ENCODE measurements at places on chromosomes 2 and 18.

- no peak for DNase-seq
Measured at GRCh38 chr2:134193006-134193405, 60.9 kb upstream of the MGAT5 start.

- DNase-seq: no peak
Measured at GRCh38 chr2:148209603-148210002, 188.7 kb downstream of the MBD5 start.

GRCh38 chr18:26422472-26423162 lies 125.7 kb downstream of the KCTD1 start:
- DNase-seq: no peak

DNA sequence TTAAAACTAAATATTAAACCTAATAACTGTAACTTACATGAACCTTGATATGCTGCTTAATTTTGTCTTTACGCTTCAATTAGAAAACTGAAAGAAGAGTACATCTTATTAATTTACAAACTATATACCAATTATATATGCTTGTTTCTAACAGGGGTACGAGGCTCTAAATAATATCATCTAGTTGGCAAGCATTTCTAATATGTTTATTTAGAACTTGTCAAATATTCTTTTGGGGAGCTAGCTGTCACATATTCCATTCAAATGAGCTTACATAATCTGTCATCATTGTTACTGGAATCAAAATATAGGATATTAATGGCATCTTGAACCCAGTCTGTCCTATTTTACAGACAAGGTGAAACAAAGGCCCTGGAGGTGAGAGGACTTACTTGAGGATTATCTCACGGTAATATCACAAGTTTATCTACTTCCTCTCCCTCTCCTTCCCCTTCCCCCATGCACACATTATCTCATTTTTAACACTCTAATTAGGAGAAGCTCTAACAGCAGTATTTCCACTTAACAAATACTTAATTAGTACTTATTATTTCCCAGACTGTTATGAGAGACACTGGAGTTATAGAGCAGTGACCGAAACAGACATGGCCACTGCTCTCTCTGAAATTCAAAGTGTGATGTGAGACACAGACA lies 3.5 kb downstream of the PRKD3 start:
- DNase-seq: no peak

DNA sequence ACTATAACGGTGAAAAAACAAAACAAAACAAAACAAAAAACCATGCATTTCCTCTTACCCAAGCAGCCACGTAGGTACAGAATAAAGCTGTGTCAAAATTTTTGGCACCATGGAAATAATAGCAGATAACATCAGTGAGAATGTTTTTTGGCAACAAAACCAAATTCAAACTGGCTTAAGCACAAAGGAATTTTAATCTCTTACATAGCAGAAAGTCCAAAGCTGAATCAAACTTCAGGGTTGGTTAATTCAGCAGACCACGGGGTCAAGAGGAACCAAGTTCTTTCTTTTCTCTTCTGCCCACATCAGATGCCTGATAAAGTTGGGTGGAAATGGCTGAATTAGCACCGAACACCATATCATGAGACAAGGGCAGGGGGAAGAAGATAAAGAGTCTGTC lies 129.5 kb downstream of the PAX3 start:
- no peak for DNase-seq

DNA sequence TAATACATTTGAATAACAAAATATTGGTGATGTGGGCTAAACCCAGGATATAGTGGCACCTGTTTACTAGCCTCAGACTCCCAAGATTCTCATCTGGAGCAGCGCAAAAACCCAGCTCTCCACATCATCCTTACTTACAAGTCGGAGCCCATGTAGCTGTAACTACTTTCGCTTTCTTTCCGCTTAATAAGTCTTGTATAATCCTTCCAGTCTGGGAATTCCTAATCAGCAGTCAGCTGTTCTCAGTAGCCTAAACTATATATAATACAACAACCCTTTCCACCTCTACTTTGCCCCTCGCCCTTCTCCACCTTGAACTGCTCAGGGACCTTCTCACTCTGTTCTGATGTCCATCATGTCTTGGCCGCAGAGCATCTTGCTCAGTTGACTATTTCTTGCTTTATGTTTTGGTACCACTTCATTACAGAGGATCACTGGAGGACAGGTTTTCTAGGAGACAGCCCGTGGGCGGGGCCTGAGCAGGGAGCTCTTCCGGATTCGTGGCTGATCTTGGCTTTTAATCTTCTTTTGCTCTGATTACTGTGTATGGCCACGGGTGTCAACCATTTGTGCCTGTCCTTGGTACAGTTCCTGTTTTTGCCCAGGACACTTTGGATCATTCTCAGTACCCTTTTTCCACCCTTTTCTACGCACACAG lies 119.9 kb upstream of the SERTAD2 start:
- DNase-seq: no peak

GRCh38 chr2:121088251-121089165 lies 196.5 kb downstream of the TFCP2L1 start:
- no peak for DNase-seq

GRCh38 chr2:219893541-219893940 lies 266.1 kb downstream of the SLC4A3 start:
- DNase-seq: no peak

- no peak for DNase-seq
Measured at GRCh38 chr18:22176420-22177326, 7.3 kb downstream of the GATA6 start.

DNA sequence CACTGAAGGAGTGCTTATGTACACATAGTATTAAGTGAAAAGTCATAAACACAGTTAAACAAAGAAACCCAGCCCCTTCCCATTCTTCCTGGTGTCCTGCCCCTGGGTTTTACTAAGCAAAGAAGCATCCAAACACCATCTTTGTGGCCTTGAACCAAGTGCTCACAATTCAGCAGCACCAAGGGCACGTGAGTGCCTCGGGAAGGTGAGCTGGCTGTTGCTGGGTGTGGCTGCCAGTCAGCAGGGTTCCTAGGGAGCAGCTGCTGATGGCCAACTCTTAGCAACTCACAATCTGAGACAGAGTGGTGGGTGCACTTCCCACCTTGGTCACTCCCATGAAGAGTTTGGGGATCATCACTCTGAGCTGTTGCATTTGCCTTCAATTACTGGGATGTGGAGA lies 97.7 kb upstream of the PGAP1 start:
- no peak for DNase-seq

GRCh38 chr2:133063775-133064174 lies 393.8 kb upstream of the LYPD1 start:
- no peak for DNase-seq

DNA sequence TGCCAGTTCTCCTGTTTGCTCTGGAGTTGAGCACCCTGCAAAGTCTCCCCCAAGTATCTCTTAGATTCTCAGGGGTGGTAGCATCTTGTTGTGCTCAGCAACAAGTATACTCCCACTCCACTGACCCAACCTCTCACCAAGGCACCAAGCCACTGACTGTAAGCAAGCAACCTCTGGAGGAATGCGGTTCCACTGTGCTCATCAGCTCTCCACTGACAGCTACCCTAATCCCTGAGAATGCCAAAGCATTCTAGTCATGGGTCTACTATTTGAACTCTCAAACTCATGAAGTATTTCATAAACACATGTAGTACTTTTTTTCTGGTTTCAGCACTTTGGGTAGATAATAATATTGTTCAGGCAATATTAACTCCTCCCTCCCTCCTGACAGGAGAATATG lies 170.0 kb downstream of the EPHA4 start:
- DNase-seq: no peak

- no peak for DNase-seq
Measured at GRCh38 chr18:39799006-39799405, 2156.0 kb upstream of the PIK3C3 start.

DNA sequence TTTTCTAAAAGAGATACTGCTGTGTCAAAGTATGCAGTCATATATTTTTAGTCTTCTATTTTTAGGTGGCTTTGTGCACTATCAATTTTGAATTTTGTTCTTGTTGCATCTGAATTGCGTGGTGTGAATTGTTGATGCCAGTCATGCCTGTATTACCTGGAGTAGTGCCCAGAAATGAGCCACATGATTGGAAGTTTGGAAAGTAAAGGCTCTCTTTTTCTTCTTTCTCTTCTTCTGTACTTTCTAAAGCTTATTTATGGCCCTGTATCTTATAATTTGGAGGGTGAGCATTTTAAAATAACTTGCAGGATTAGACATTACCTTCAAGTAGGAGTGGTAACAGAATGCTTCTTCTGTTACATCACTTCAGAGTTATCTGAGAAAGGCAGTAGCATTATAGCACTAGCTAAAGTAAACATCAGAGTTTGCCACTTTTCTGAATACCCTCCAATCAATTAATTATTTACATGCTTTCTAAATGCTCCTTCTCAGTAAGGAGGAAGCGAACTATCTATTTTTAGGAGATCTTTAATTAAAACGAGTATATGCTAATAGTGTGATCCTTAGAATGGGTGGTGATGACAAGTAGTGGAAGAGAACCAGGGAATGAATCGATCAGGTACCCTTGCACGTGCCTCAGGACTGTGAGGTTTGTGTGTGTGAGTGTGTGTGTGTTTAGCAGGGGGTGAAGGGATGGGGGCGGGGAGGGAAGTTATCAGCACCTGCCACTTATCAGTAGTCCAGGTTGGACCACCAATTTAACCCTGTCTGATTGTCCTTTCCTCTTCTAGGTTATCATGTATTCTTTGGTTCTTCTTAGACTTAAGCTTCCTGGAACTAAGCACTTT lies 112.5 kb downstream of the MAP3K20 start:
- DNase-seq: no peak

- DNase-seq: no peak
Measured at GRCh38 chr2:178271629-178272333, 77.5 kb downstream of the OSBPL6 start.

GRCh38 chr18:11518788-11519685 lies 90.4 kb upstream of the SLC35G4 start:
- no peak for DNase-seq

- DNase-seq: no peak
Measured at GRCh38 chr2:4139731-4140130, 436.4 kb downstream of the DCDC2C start.

GRCh38 chr2:26792720-26793119 lies 6.9 kb downstream of the CENPA start:
- no peak for DNase-seq

DNA sequence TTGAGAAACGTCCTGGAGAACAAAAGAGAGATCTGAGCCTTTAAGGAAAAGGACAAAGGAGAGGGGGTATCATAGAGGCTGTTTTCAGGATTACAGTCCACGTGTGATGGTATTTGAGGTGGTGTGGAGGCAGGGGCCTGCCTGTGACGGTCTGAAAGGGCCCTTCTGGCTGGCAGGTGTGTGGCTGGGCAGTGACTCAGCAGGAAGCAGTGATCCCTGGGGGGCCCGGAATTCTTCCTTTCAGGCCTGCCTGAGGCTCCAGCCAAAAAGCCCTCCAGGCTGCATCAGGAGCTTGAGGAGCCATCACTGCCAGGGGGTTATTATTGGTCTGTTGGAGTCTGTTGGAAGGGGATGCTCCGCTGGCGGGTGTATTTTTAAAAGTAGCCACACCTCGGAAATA lies 97.2 kb upstream of the TMEM18 start:
- DNase-seq: no peak

DNA sequence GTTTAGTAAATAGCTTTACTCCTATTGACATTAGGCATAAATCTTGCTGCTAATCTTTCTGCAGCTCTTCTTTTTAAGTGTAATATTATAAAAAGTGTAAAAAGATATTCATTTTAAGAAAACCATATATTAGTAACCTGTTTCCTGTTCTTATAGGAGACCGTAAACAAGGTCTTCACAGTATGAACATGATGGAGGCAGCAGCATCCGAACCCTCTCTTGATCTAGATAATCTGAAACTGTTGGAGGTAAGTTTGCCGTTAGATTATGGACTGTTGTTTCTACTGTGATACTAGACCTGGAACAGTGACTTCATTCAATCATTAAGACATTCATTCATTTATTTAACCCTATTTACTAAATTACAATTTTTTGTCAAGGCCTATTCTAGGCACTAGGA lies 120.0 kb upstream of the FAM117B start:
- no peak for DNase-seq

DNA sequence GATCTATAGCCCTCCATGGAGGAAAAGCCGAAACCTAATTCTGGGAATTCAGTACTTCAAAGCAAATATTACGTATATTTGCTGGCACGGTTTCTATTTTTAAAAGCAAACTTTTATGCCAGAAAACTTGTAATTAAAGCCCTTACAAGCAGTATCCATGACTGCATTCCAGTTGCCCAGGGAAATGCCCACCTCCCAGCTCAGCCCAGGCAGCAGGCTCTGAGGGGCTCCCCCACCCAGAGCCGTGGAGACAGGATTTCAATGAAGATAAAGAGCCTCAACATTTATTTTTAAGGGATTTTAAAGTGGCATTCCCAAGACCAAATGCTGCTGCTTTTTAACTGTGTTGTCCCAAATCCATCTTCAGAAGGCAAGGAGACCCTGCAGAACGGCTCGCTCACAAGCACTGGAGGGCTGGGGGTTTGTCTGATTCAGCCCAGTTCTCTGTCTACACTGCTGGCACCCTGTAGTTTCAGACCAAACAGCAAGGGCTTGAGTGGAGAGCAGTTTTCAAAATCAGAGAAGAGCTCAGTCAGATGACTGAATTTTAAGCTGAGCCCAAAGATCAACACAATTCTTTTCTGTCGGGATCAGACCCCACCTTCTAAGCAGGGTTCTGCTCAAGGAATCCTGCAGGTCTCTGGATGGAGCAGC lies 105.1 kb downstream of the KCNF1 start:
- DNase-seq: no peak

DNA sequence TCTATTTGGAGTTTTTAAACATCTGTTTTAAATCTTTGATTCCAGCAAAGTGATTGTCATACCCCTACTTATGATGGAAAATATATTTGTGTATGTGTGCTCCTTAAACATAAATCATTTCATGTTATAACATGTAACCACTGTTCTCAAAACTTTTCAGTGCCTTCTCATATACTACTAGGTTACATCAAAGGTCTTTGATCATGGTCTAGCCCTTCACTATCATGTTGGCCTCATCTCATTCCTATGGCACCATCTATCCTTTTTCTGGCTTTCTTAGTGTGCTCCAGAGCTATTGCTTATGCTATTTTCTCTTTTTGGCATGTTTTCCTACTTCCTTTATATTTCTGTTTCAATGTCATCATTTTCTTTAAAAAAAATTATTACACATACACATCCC lies 367.9 kb upstream of the SLC39A10 start:
- no peak for DNase-seq
